ENCODE measurements at places on chromosomes 4 and X.

- DNase-seq, result no peak
Observed at GRCh38 chr4:62482355-62482754, 1282.2 kb downstream of the ADGRL3 start.

DNA sequence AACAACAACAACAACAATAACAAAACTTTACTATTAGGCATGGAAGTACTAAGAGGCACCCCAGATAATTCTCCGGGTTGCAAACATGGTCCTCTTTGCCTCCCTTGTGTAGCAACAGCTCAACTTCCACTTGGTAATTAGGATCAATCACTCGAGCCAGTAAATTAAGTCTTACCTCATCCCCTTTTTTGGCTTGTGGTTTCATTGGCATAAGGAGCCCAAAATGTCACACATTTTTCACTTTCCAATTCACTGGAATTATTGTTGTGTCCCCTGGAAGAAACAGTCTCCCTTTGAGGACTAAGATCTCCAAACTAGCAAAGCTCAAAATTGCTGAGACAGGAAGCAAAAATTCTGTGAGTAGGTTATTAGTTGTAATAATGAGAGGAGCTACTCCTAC, 49.2 kb upstream of the HSD17B10 start:
- DNase-seq, result no peak

DNA sequence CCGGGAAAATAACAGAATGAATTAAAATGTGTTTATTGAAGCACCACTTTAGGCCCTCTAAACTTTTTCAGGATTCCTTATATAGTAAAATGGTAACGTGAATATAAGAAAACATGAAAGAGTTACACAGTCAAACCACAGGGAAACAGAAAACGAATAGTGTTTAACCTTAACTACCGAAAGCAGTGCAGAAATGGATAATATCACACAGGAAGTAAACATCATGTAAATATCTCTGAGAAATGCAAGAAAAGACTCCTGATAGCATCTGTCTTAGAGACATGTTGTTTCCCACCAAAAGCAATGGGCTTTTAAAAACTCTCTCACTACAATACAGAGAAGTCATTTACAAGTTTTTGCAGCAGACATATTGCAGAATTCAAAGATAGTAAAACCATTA, 323.9 kb upstream of the CXXC4 start:
- no peak for DNase-seq

DNA sequence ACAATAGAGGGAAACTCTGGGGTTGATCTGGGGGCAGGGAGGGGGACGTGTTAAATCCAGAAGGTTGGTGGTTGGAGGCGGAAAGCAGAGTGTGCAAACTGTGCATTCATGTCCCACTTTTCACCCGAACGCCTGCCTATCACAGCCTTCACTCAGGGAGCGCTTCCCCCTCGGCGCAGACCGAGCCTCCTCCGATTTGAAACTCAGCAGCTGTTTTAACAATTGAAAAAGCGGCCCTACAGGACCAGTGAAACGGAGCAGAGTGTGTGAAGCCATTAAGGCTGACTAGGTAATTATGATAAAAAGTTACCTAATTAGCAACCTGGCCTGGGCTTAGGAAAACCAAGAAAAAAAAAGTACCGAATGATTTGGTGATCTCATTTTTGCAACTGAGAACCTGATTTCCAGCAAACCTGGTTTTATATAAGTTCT, 685 bp upstream of the NDNF start:
- DNase-seq, result no peak

GRCh38 chrX:47628982-47629381, 748 bp downstream of the CFP start:
- DNase-seq, result peak; percentile 24

DNA sequence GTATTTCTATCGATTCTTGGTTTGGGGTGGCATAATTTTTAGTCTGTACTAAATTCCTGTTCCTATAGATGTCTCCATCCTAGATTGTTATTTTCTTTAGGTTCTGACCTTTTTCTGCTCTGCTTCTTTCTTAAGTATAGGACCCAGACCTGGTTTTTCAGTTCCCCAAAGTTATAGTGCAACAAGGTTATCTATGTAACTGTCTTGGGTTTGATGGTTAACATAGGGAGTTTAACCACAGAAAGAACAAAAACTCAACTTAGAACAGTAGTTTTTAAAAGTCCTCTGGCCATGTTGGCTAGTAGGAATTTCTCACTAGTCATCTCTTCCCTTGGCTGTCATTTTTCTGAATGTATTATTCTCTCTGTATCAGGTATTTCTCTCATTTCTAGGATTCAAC, 38.8 kb upstream of the MAD2L1 start:
- DNase-seq, result no peak

- no peak for DNase-seq
Observed at GRCh38 chrX:723781-724180, 93.2 kb downstream of the SHOX start.

- DNase-seq, result no peak
Observed at GRCh38 chr4:42478946-42479345, 81.7 kb downstream of the SHISA3 start.

GRCh38 chr4:82890528-82890900, 439 bp downstream of the SEC31A start:
- DNase-seq, result no peak

DNA sequence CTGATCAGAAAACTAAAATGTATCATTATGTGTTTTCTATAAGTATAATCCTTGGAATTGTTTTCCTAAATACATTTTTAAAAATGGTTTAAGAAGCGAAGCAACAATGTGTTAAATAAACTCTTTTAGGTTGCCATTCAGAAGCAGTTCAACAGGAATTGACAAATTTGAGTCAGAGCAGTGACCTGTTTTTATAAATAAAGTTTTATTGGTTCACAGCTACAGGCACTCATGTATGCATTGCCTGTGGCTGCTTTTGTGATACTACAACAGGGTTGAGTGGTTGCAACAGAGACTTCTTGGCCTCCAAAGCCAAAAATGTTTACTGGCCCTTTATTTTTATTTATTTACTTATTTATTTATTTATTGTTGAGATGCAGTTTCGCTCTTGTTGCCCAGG, 99.5 kb downstream of the FRMPD4 start:
- no peak for DNase-seq

DNA sequence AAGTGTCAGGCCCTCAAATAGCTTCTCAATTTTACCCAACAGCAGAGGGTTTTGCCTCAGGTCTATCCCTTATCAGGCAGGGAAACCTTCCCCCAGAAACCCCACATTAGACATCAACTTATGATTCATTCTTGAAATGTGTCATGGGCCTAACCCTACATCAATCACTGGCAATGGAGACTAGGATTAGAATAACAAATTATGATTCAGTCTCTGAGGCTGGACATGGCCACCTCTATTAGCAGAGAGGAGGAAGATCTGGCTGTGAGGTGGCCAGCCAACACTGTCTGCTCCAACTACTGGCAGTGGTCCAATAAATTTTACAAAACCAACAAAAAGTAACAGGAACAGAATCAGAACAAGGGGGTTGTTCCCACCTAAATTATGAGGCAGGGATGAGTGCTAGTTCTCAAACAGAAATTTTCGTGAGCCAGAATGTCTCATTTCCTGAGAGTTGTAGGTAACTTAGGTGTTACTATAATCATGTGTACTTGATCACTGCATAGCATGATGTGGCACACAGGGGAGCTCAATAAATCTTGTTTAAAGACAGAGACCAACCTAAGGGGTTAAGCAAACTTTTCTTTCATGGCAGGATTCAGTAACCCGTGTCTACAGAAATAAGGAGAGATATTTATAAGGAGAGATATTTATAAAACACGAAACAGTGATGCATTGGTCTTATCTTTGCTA, 126.8 kb downstream of the NFKB1 start:
- no peak for DNase-seq

DNA sequence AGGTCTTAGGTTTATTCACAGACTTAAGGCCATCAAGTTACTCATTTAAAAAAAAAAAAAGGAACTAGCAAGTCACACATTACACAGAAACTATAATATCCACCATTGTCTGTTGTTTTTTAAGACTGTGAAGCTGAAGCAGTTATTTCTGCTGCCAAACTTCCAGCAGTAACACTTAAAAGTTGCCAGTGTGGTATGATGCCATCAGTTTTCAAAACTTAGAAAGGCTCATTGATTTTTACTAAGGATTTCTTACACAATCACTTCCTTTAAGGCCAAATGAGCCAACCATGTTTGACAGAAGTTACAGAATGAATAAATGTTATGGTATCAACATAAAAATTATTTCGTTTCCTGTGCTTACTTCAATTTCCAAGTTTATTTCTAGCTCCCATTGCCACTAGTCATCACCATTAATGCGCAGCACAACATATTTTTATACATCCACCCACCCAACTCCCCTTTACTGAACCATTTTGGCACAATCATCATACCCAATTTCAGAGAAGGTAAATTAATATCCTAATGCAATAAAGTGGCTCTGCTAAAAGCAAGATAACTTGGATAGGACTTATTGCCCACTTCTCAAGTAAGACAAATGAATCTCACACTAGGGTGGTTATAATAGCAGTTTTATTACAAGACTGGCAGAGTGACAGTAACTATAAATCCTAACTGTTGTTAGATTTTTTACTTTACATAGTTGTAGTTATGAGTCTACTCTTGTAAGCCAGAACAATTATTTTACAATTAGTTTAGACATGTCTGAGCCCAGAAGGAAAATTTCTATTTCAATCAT, 13.1 kb downstream of the PDGFC start:
- DNase-seq, result no peak

DNA sequence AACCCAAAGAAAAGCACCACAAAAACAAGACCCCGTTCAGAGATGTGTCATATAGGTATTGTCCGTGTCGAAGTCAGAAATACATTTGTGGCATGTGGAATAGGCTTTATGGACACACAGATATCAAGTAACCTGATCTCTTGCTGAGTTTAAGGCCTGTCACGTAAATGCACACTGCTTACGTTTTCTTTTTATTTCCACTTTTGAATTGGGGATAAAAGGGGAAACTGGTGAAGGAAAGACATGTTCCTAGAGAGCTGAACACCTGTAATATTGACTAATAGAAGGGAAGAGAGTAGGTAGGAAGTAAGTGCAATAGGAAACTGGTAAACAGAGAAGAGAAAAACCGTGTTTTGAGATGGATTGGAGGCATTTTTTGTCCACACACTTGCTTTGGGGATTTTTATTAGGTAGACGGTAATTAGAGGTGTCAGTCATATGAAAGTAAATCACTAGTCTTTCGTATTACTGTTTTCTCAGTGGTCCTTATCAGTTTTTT, 24.9 kb downstream of the TMEM131L start:
- no peak for DNase-seq

GRCh38 chrX:134375691-134376090, 84.3 kb upstream of the HPRT1 start:
- DNase-seq, result no peak

DNA sequence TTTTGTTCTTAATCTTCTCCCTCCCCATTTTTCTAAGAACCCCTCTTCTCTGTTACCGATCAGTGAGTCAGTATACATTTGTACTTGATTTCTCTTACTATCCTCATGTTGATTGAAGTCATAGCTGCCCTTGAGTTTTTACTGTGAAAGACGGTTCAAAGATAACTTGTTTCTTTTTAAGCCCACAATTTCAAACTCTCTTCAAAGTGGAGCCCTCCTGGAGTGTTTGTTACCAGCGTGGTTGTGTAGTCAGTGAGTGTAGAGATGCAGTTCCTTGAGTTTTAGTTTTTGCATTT, 7.9 kb downstream of the PPP1R3F start:
- no peak for DNase-seq

All from CD4-positive, alpha-beta T cell treated with Interleukin-21 for 1 hour (primary cell).